ENCODE measurements at places on chromosomes 12 and 14. TPM values are rescaled to one million over a fixed set of nuclear protein-coding genes. Genes with fewer than 3 reads are reported as not detected.
A peak's percentile ranks its signal among the peaks of the same experiment; 100 is the strongest.

Gene NINJ2
- polyA plus RNA-seq: 2.8 TPM

DNA sequence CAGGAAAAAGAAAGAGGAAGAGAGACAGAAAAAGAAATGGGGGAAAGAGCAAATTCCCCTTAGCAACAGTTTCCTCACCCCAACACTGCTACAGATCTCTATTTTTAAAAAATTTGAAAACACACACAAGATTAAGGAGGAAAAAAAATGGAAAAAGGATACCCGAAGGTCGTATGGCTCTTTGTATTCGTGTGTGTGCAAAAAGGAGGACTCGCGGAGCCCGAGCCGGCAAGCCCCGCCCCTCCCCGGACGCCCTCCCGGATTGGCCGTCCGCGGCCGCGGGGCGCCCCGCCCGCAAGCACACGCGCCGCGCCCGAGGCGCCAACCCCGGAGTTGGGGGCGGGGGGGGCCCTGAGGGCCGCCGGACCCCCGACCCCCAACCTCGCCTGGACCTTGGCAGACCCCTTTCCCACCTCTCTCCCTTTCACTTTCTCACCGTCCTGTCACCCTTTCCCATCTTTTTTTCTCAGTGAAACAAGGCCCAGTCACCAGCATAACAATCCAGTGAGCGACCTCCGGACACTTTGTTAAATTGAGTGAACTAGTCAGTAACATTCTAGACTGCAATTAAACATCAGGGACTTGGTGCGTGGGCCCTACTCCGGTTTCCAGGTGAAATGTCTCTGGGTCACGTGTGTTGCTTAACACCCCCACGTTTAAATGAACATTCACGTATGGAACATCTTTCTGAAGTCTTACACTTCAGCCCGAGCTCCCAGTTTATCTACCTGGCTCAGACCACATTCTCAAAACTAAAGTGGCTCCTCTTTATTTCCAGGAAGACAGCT, at the start of gene C14orf93:
Gene C14orf93 (minus strand): TSS at position 205 of the 788 bp plus-strand sequence. CDS start 11,120 bp downstream, outside the sequence.
- peaks cover 8% of the 10 kb centered on the region for H3K4me1 ChIP-seq
- DNase-seq: peak; percentile 88
- no peaks in the 10 kb centered on the region for H3K36me3 ChIP-seq
- no peaks in the 10 kb centered on the region for H3K27me3 ChIP-seq
- H3K4me3 ChIP-seq: peak within 1 kb of the TSS; percentile 61

DNA sequence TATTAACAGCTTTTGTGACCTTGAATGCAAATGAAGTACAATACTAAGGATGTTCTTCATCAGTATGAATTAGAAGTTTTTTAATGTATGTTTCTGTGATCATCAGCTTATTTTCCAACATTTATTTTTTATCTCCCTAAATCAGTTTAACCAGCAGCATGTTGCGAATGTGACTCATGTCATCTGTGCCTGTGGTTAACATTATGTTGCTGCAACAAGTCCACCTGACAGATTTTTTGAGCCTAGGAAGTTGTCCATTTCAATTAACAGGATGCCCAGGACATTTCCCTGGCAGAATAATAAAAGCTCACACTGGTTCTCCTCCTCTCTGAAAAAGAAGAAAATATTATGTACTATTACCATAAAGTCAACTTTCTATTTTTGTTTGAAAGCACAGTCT, 155.5 kb downstream of the SYT1 start:
- H3K36me3 ChIP-seq: no peaks in the 10 kb centered on the region
- no peak for DNase-seq
- no peaks in the 10 kb centered on the region for H3K27me3 ChIP-seq

DNA sequence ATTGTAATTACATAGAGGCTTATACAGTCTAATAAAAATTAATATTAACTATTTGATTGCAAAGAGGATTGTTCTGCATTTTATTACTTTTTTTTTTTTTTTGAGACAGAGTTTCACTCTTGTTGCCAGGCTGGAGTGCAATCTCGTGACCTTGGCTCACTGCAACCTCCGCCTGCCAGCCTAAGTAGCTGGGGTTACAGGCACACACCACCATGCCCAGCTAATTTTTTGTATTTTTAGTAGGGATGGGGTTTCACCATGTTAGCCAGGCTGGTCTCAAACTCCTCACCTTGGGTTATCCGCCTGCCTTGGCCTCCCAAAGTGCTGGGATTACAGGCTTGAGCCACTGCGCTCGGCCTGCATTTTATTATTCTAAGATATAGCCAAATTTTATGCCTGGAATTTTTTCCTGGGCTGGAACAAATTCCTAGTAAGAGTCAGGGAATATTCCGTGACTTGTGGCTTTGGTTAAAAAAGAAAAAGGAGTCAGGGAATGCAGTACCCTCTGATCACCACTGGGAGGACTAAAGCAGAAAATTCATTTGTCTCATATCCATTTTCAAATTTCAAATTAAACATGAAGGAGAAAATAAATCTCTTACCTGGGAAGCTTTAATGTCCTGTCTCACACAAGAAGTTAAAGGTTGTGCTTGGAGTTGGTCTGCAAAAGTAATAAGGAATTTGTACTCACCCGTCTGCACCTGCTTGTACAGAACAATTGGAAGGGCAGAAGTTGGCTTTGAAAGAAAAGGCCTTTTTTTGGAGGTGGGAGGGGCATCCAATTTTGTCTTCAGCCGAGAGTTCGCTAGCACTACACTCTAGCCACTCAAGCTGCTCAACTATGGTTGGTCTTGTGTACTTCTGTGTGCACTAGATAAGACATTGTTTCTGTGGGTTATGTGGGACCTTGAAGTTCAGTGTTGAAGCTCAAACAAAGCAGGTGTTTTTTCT, 8.7 kb downstream of the MARK3 start:
- H3K27ac ChIP-seq: no peak overlapping the region
- peaks cover 5% of the 10 kb centered on the region for H3K4me1 ChIP-seq
- H3K27me3 ChIP-seq: no peaks in the 10 kb centered on the region

DNA sequence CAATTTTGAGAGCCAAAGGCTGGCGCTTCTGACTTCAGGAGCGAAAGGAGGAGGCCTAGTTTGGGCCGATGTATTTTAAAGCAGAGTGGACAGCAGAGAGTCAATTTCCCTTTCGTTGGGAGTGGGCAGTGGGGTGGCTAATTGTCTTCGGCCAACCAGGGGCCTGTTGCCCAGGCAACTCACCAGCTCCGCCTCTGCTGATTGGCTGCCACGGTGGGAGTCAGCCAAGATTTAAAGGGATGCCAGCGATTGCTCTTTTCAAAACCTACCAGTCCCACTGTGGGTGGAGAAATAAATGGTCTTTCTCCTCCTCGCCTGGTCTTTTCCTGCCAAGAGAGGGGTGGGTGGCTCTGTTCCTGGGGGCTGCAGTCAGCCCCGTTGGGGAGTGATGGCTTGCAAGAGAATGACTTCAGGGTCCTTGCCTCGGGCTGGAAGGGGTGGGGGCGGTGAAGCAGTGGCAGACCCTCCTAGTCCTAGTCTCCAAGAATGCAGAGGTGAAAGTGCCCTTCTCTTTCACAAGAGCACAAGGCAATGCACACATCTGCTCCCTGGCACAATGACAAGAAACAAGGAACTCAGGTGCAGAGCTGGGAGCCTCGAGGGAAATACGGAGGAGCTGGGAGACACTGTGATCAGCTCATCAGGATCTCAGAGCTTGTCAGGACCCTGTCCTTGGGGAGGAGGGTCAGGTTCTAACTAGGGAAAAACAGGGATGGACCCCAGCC, 37.7 kb downstream of the RASAL1 start:
- H3K27ac ChIP-seq: no peak overlapping the region
- no peaks in the 10 kb centered on the region for H3K4me1 ChIP-seq
- H3K27me3 ChIP-seq: peaks cover 10% of the 10 kb centered on the region
- no peak overlapping the region for H3K4me3 ChIP-seq
- DNase-seq: no peak
- no peaks in the 10 kb centered on the region for H3K36me3 ChIP-seq

DNA sequence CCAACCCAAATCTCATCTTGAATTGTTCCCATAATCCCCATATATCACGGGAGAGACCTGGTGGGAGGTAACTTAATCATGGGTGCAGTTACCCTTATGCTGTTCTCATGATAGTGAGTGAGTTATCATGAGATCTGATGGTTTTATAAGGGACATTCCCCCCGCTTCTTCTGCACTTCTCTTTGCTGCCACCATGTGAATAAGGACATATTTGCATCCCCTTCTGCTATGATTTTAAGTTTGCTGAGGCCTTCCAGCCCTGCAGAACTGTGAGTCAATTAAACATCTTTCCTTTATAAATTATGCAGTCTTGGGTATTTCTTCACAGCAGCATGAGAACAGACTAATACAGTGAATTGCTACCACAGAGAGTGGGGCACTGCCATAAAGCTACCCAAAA, 179.1 kb downstream of the LRIG3 start:
- H3K4me1 ChIP-seq: no peaks in the 10 kb centered on the region
- no peak for DNase-seq
- no peaks in the 10 kb centered on the region for H3K27me3 ChIP-seq
- no peak overlapping the region for H3K4me3 ChIP-seq
- no peaks in the 10 kb centered on the region for H3K36me3 ChIP-seq
